ENCODE measurements at places on chromosomes 3 and 15. TPM values are rescaled to one million over a fixed set of nuclear protein-coding genes. Genes with fewer than 3 reads are reported as not detected.
A peak's percentile ranks its signal among the peaks of the same experiment; 100 is the strongest.

DNA sequence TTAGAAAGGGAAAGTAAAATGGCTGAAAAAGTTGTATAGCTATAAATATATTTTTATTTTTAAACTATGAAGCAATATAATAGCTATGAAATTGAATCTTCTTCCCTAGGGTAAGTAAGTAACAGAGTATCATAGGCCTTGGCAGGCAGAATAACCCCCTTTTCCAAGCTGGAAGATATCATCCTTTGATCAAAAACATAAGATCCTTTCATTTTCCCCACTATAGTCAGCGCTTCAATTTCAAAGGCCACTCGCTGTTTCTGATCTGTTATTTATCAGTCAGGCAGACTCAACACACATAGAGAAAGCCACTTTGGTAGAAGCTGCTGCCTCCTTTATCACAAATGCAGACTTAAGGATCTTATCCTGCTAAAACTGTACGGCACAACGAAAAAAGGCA lies 74.0 kb upstream of the UBE2E2 start:
- DNase-seq: no peak

The LYZL4 gene
- total RNA-seq: not detected

GRCh38 chr15:48627260-48627940 lies 18.1 kb downstream of the FBN1 start:
- DNase-seq: no peak

DNA sequence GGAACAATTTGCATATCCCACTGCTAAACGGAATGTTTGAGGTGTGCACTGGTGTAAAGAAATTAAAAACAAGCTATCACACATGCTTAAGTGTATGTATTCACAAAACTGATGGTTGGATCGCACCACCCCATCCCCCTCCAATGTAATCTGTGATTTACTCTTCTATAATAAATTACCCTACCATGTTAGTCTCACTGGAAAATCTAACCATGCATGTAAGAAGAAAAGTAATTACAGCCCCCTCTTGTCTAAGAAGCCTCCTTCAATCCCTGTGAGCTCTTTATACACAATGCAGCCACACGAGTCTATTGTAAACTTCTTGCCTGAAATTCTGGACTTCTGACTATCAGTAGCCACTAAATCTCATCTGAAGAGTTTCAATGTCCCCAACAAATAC lies 173.6 kb downstream of the ZBTB20 start:
- no peak for DNase-seq

DNA sequence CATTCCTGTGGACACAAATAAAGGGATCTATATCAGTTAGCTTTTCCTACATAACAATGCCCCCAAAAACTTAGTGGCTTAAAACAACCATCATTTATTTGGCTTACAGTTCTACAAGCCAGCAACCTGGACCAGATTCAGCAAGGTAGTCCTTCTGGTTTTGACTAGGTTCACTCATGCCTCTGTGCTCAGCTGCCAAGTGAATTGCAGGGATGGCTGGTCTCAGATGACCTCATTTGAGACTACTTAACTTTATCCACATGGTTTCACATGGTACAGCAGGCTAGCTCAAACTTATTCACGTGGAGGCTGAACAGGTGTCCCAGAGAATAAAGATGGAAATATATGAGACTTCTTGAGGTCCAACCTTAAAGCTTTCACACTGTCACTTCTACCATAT lies 119.3 kb upstream of the BFSP2 start:
- no peak for DNase-seq

DNA sequence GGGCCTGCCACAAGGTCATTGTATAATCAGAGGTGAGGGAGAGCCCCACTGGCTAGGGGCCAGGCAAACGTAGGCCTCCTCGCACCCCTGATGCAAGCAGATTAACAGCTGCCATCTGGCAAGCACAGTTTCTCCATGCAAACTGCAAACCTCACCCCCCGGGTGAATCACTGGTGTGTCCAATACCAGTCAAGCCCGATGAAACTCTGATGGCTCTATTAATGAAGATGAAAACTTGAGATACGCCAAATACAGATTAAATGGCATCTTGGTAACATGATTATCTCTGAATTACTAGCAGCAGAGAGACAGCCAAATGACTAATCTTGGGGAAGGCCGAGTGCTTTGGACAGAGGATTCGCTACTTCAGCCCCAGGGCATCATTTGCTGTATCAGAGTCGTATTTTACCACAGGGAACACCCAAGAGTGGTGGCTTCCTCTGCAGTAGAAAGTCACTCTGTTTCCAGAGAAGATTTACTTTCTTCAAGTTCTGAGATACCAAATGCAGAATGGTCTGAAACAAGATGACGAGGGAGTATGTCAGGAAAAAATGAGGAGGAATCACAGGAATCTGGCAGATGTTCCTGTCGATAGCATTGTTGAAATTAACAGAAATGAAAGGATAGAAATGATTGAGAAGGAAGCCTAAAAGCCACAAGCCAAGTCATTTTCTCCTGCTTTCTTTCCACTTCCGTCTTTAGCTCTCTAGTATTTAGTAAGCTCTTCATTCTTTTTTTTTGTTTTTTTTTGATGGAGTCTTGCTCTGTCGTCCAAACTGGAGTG lies 96.2 kb upstream of the NR2F2 start:
- no peak for DNase-seq

The SLC28A2 gene
- not detected for total RNA-seq

The TATDN2 gene
- 19.5 TPM for total RNA-seq

- DNase-seq: no peak
Measured at GRCh38 chr15:90705212-90705611, 11.9 kb upstream of the BLM start.

- DNase-seq: no peak
Measured at GRCh38 chr3:45318689-45319088, 69.7 kb upstream of the LARS2 start.

DNA sequence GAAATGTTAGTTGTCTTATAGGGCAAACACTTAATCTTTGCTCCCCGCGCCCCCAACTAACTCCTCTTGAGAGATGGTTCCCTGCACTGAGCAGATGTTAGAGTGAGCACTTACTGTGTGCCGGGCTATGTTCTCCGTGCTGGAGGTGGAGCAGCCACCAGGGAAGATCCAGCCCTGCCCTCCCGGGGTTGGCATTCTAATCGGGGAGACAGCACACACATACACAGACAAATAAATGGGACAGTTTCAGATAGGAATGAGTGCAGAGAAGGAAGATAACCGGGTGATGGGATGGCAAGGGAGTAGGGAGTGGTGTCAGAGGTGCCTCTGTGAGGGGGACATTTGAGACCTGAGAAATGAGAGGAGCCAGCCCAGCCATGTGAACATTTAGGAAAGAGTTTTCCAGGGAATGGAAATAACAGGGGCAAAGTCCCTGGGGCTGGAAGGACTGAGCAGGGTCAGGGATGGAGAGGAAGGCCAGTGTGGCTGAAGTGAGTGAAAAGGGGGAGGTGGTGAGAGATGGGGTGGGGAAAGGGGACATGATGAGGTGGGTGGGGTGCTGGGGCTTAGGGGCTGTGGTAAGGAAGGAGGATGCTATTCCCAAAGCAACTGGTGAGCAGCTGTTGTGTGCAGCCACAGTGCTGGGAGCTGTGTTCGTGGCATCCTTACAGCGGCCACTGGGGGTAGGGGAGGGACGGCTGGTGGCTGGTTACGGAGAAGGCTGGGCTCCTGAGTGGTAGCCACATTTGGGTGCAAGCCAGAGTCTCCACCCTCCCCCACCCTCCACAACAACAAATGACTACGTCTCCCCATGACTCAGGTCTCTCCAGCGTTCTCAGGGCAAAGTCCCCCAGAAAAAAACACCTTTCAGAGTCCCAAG lies 15.4 kb upstream of the FGD5 start:
- peak; percentile 68 for DNase-seq

GRCh38 chr15:37678124-37678523 lies 256.3 kb upstream of the TMCO5A start:
- no peak for DNase-seq

- DNase-seq: no peak
Measured at GRCh38 chr15:90954712-90955623, at the start of gene RCCD1. RCCD1 (plus strand) TSS chr15:90954884; CDS start chr15:90956735, 1,851 bp downstream.

DNA sequence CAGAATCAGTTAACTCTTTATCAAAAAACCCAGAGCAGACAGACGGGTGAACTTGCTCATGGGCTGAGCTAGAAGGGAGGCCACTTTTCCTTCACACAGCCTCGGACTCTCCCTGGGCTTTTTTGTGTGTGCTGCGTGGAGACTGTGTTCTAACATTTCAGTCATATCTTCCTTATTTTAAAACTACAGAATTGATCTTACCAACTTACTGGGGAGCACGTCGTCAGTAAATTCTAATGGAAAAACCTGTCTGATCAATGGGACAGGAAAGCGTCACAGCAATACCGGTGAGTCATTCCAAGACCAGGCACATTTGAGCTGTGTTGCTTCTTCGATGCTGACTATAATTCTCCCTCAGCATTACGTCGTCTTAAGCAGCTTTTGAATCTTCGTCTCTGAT lies 145.1 kb downstream of the LPP start:
- DNase-seq: no peak

DNA sequence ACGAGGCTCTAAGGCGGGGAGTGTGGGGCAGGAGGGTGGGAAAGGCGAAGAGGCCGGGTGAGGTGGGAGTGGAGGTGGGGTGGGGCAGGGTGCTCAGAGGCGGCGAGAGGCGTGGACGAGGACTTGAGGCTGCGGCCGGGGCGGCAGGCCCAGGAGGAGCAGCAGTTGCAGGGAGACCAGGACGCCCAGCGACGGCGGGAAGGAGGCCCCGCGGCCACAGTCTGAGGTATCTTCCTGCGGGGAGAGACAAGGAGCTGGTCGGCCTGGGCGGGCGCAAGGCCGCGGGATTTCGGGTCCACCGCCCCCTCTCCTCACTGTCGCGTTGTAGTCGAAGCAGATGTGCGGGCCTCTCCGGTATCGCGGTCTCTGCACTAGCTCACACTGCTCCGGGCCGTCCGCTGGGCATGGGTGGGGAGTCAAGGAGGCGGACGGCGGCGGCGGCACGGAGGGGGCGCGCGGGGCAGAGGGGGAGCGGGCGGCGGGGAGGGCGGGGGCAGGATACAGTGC lies 5.3 kb upstream of the TMEM115 start:
- DNase-seq: no peak

- no peak for DNase-seq
Measured at GRCh38 chr3:148227534-148227933, 470.2 kb upstream of the AGTR1 start.

The FOXL2 gene
- total RNA-seq: 0.06 TPM

The TNFAIP8L3 gene
- 19.1 TPM for total RNA-seq

DNA sequence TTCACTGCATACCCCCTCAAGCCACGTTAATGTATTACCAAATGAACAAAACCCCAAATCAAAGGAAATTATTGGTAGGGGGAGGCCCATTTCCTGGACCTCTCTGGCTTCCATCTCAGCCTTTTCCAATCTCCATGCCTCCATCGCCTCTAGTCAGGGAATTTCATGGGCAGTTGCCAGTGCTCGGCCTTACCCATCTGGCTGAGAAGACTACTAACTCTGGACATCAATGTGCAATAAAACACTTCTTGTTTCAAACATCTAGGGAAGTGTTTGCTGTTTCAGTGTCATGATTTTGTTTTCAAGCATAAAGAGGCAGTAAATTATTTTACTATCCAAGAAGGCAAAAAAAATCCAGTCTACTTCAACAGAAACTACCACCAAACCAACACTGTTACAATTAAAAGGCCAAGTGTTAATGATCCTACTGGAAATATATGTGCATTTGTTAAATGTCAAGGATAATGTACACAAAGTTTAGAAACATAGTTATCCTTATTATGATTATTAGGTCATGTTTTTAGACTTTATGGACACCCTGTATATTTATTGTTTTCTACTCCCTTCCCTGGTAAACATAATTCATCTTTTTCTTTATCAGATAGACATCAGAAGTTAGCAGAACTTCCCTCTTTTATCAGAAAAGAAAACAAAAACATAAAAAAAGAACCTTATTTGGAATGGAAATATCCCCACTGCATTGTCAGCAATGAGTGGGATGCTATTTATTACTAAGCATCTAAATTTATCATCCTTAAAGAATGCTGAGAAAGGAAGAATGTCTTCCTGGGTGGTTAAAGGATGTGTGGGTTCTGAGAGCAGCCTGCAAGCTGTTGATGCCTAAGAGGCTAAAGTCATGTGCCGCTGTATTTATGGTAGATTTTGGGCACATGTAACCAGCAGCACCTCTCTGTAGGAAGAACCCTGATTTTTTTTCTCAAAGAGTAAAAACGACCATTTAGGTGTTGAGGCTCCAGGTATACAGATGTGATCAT lies 15.2 kb downstream of the LDHAL6B start:
- no peak for DNase-seq

The UROC1 gene
- total RNA-seq: not detected

GRCh38 chr15:63107895-63108546 lies 13.6 kb upstream of the LACTB start:
- DNase-seq: no peak

DNA sequence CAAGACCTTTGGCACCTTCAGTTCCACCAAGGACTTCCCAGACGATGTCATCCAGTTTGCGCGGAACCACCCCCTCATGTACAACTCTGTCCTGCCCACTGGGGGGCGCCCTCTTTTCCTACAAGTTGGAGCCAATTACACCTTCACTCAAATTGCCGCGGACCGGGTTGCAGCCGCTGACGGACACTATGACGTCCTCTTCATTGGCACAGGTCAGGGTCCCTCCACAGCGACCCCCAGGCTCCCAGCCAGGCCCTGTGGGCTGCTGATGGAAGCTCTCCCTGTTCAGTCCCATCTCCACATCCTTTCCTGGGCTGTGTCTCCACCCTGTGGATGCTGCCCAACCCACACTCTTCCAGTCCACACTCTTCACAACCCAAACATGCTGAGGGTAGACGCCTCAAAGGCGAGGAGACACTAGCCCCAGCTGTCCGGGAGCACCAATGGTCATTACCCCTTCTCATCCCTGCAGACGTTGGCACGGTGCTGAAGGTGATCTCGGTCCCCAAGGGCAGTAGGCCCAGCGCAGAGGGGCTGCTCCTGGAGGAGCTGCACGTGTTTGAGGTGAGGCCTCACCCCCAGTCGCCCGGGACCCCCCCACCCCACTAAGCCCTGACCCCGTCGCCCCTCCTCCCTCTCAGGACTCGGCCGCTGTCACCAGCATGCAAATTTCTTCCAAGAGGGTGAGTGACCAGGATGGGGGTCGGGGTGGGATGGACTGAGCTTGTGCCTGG lies 4.3 kb upstream of the LSMEM2 start:
- no peak for DNase-seq

DNA sequence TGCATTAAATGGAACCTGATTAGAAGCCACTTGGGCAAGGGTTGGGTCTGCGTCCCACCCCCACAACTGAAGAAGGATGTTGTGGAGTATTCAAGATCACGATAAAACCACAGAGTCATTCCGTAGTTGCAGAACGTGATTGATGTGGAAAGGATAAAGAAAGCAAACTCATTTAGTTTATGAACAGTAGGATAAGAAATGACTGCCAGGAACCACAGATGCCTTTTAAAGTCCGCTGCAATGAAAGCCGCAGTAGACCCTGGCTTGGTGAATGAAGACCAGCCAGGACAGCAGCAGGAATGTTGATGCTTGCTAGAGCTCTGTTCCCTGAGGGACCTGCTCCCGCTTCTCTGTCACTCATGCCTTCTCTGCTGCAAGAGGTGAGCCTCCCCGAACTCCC lies 111.5 kb downstream of the GABRG3 start:
- DNase-seq: no peak

GRCh38 chr15:40274350-40275274 lies 8.3 kb downstream of the ANKRD63 start:
- DNase-seq: peak; percentile 55

The TM4SF4 gene
- not detected for total RNA-seq

The SMCO1 gene
- total RNA-seq: not detected

The GOLGA8R gene
- total RNA-seq: 1.5 TPM

- no peak for DNase-seq
Measured at GRCh38 chr3:48565186-48565585, 1.6 kb upstream of the UCN2 start.

The SLC22A14 gene
- total RNA-seq: 0.18 TPM

Measured in glomerular endothelial cell (primary cell).